Vagina (tissue), 2 donors: ENCODE measurements at places on chromosomes 5 and 9.

- no peak for DNase-seq
Measured at GRCh38 chr5:77129391-77129990, 42.4 kb upstream of the ZBED3 start.

DNA sequence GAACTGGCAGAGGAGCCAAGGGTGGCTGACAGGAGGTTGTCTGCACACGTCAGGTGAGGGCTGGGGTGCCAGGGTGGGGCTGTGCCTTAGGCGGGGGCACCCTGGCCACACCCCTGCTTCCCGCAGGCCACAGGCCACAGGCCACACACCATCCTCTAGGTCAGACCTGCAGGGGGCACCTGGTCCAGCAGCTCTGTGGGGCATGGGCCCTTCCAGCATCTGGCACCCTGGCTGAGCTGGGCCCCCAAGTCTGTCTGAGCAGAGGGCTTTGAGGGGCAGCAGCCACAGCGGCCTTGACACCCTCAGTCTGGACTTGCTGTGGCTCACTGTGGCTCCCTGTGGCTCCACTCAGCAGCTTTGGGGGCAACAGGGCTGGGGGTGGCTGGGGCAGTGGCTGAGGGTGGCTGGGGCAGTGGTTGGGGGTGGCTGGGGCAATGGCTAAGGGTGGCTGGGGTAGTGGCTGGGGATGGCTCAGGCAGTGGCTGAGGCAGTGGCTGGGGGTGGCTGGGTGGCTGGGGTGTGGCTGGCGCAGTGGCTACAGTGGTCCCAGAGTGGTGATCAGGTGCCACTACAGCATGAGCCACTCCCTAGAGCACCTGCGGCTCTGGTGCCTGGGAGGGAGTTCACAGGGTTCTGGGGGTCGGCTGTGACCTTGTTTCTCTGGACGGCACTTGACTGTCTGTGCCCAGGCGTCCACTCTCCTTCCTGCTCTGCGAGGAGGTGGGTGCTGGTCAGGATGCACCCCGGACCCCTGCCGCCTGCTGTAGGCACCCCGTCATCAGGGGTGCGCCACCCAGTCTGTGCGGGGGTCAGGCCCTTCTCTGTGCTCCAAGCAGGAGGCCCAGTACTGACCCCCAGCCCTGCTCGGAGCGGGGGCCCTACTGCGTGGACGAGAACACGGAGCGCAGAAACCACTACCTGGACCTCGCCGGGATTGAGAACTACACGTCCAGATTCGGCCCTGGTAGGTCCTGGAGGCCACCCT is 27.1 kb downstream of the NKD2 start:
- no peak for DNase-seq

GRCh38 chr9:124442826-124443225 is 7.4 kb upstream of the ADGRD2 start:
- DNase-seq = no peak

DNA sequence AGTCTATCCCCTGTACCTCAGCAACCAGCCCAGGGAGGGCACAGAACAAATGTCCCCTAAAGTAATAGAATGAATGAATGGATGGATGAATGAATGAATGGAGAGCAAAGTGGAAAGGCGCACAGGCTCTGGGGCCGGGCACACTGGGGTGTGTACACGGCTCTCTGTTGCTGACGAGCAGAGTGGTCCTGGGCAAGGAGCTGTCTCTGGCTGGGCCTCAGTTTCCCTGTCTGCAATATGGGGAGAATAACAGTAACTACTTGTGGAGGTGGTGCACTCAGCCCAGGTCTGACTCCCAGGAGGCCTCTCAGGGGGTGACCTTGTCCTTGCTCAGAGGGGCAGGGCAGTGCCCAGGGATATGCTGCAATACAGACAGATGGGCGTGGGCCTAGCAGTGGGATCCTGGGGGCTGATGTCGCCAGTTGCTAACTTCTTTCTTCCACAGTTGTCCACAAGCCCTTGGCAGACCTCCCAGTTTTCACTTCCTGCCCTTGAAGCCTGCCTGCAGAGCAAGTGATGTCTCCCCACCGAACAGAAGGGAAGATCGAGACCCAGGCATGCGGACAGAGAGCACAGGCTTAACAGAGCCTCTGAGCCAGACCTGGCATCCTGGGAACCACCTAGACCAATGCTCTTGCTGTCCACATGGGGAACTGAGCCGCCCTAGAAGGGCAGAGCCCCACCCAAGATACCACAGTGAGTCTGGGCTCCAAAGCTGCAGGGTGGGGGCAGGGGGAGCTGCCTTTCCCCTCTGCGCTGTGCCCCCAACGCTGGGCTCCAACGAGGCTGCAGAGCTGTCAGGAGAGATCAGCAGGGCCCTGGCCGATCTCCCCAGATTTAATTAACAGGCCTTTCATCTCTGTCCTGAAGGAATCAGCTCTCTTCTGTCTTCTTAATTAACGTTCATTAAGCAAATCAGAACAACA is 13.6 kb upstream of the LAMC3 start:
- no peak for DNase-seq

DNA sequence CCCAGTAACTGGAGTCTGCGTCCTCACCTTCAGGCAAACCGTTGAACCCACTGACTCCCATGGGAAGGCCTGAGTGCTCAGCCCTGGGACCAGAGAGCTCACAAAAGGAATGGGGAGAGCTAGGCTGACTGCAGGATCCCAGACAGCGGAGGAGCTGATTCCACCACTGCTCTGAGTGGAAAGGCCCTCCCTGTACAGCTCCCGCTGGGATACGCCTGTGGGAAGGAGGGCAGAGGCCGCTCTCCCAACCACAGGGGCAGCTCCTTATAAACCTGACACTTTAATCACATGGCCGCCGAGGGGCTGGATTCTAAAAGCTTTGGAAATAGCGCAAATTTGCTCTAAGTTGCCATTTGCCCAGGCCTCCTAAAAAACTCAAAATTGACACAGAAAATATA is 37.1 kb downstream of the DBH start:
- no peak for DNase-seq

DNA sequence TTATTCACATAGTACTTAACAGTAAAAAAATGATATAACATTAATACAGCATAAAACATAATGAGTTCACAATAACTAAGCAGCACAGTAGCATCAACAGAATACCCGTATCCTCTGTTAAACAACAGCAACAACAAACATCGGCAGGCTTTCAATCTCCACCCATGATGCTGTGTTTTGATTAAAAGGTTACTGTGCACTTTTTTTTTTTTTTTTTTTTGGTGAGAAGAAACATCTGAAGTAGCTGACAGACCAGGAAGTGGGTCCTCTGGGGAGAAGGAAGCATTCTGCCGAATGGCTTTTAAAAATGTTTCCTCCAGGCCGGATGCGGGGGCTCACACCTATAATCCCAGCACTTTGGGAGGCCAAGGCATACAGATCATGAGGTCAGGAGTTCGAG is 282.3 kb downstream of the EPB41L4A start:
- DNase-seq = no peak

GRCh38 chr5:91361055-91361701 is 21.9 kb downstream of the ARRDC3 start:
- no peak for DNase-seq

DNA sequence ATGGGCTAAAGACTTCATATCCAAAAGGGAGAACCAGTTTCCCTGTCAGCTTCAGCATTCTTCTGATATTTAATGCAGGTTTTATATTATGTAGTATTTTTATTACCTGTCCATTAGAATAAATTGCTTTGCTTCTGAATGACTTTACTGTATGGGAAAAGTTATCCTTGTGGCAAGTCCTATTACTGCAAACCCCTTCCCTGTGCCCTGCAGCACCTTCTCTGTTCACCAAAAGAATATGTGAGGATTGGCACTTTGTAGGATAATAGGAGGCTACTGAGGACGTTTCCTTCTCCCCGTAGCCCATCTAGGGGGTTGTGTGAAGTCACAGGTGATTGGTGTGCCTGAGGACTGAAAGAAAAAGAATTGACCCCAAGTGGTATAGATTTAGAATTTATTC is 296.1 kb downstream of the KDM4C start:
- DNase-seq = no peak

- no peak for DNase-seq
Measured at GRCh38 chr5:5165541-5166002, 25.4 kb downstream of the ADAMTS16 start.

DNA sequence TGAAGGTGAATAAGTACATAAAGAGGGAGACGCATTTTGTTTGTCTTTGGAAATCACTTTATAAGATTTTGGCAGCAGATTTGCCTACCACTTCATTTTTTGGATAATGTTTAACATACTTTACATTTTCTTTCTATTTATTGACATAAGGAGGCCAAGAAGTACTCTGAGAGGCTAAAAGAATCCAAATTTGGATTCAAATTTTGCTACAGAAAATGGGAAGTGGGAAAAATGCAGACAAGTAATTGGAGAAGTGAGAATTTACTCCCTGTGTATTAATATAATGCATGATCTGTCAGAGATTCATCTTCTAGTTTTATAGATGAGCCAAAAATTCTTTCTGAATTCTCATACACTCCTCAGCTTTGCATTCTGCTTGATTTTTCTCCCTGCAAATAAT is 411.2 kb upstream of the CTNND2 start:
- no peak for DNase-seq

GRCh38 chr9:15182101-15182551 is 124.9 kb downstream of the TTC39B start:
- DNase-seq = no peak

- DNase-seq = no peak
Measured at GRCh38 chr5:172666251-172666650, 25.2 kb downstream of the NEURL1B start.

DNA sequence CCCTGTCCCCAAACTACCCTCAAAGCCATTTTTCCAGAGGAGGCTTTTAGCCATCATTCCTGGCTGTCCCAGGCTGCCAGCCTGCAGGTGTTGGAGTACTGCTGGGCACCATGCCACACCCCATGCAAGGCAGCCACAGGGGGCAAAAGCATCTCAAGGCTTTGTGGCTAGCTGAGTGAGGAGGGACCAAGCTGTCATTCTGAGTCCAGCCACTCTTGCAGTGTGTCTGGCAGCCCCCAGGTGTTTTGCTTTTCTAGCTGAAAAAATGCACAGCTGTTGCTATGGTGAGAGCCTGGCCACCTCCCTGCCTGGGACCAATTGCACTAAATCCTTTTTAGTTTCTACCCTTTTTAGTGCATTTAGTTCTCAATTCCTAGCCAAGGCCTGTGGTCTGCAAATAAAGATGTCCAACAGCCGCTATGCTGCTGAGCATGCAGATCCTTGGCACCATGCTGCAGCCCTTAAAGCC is 50.4 kb upstream of the PTGS1 start:
- no peak for DNase-seq

DNA sequence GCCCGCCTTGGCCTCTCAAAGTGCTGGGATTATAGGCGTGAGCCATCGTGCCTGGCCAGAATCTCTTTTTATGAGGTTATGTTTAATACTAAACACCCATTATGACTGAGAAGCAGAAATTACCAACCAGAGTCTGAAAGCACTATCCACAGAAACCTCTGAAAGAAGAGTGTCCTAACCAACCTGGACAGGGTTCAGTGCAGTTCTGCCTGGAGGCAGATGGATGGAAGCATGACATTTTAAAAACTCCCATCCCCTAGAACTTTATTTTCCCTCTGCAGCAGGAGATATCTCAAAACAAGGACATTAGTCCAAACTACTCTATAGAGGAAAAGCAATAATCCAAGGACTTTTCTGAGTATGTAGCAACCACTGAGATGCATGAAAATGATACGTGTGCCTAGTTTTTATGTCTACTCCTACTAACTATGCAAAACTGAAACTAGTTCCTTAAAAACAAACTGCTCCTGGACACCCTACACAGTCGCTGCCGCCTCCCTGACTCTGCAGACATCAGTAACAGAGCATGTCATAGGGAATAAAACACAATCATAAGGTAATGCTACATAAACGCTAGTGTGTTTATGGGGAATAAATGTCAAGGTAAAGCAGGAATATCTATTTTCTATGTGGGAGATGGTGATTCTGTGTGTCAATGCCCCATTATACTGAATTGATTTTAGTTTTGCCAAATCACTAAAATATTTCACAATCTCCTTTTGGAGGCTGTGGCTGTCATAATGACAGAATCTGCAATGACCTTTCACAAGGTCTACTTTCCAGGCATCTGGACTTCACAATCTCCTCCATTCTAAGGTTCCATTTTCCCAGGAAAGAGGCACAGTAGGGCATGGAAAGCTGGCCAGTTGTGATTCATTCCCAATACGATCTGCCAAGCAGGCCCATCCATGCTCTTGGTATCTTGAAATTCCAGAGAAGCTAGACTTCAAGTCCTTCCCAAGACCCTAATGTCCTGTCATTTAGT is 122.8 kb downstream of the SIL1 start:
- DNase-seq = no peak

DNA sequence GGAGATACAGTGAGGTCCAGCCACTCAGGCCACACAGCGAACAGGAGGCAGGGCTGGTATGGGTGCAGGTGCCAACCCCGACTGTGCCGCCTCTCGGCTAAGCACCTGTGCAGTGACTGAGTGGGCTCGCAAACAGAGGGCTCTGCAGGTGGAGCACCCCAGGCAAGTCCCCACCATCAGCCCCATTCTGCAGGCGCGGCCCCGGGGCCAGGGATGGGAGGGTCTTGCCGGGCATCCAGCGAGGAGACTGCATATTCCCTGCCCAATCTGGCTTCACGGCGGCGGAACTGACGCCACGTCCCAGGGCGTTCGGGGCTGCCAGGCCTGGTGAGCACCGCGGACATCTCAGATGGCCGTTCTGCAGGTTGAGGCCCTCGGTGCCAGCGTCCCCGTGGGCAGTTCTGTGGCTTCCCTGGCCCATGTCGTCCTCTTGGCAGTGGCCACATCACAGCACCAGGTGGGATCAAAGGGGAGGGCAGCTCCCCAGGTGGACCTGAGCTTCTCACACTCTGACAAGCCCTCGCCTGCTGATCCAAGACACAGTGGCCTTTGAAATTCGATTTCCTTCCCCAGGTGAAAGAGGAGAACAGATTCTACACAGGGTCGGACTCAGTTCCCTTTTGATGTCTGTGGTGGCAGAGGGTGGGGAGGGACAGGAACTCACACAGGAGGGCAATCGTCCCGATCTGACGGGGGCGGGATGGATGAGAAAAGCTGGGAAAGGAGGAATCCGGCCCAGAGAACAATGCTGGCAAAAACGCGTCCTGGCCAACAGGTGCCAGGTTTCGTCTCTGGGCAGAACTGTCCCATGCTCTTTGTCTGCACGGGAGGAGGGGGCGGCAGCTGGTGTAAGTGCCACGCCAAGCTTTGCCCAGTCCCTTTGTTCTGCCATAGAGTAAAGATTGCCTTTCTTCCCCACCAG is 18.8 kb downstream of the DBH start:
- no peak for DNase-seq

GRCh38 chr9:12838546-12838945 is 63.7 kb downstream of the LURAP1L start:
- DNase-seq = no peak

DNA sequence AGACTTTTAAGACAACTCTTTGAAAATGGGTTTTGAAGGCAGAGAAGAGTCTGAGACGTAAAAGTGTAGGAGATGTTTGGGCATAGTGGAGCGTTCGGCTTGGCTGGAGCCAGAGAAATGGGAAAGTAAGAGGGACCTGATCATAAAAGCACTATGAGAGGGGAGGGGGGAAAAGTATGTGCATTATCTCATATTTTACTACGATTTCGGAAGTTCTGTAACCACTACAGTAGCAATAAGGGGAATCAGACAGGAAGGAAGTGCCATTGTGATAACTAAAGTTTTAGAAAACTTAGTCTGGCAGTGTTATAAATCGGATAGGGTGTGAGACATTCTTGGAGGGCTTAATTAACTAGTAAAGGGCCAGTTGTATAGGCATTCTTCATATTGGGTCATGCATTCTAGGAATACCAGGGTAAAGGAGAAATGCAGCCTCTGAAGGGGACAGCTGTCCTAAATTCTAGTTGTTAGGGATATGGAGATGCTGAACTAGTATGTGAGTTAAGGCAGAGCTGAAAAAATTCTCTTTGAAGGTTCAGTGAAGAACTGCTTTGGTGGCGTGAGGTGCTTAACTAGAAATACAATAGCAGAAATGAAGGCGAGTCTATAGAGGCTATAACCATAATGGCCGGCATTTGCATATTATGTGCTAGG is 83.8 kb upstream of the FREM1 start:
- no peak for DNase-seq
